ENCODE measurements at places on chromosomes 1 and 21. TPM values are rescaled to one million over a fixed set of nuclear protein-coding genes. Genes with fewer than 3 reads are reported as not detected.

SLC44A5 gene
- total RNA-seq: not detected

LAMB3 gene
- 23.2 TPM for total RNA-seq

CA6 gene
- total RNA-seq: not detected

UBE2U gene
- not detected for total RNA-seq

FOXD2 gene
- 0.54 TPM for total RNA-seq

SPRR3 gene
- not detected for total RNA-seq

ANGPTL3 gene
- not detected for total RNA-seq

TFF2 gene
- total RNA-seq: not detected

GNG12 gene
- 37.7 TPM for total RNA-seq

FAM72C gene
- 6.9 TPM for total RNA-seq

CYP2J2 gene
- not detected for total RNA-seq

KCNK2 gene
- total RNA-seq: 0.16 TPM

RPE65 gene
- not detected for total RNA-seq

HUNK gene
- 1.2 TPM for total RNA-seq

CD84 gene
- not detected for total RNA-seq

HRNR gene
- not detected for total RNA-seq

UTS2 gene
- not detected for total RNA-seq
